ENCODE measurements at places on chromosomes 7 and 10.

- no peak for DNase-seq
Observed at GRCh38 chr10:77799352-77799751, 127.2 kb downstream of the DLG5 start.

DNA sequence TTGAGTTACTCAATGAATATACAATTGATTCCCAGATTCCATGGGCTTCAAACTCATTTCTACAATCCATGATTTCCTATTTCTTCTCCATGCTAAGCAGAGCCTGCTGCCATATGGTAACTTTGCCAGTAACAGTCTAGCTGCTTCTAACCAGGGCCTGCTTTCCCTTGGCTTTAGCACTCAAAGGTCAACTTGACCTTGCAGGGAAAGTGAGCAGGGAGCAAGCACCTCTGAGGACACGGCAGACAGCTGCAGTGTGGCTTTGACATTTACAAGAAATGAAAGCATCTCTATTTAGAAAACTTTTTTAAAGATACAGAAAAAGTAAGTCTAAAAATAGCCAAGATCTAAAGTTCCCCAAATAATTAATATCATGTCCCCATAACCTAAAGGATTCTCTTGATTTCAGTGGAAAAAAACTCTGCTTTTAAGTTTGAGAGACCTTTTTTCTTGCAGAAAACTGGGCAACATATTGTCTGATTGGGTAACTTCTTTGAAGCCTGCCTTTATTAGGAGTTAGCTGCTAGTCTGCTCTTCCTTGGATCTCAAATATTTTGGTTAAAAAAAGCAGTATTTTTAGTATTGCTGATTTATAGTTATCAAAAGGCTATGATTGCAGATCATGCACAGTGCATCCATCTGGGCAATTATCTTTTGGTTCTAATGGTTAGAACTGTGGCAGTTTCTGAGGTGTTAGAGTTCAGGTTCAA lies 257.9 kb downstream of the AHR start:
- no peak for DNase-seq

- DNase-seq, result no peak
Observed at GRCh38 chr7:130143334-130143732, 61.9 kb downstream of the TMEM209 start.

- DNase-seq, result no peak
Observed at GRCh38 chr7:105972276-105972675, 9.2 kb downstream of the CDHR3 start.

GRCh38 chr10:123965973-123966895 lies 74.6 kb upstream of the CPXM2 start:
- DNase-seq, result no peak

All from amniotic stem cell (primary cell).